Peyer's patch (tissue), 4 donors: ENCODE measurements at places on chromosomes 1 and 21. TPM values are rescaled to one million over a fixed set of nuclear protein-coding genes. Genes with fewer than 3 reads are reported as not detected.

Gene SPRR5
- total RNA-seq: not detected

Gene CYP2J2
- 96.4 TPM for total RNA-seq

- DNase-seq: no peak
Measured at GRCh38 chr21:43908167-43908566, 43.1 kb downstream of the AGPAT3 start.

DNA sequence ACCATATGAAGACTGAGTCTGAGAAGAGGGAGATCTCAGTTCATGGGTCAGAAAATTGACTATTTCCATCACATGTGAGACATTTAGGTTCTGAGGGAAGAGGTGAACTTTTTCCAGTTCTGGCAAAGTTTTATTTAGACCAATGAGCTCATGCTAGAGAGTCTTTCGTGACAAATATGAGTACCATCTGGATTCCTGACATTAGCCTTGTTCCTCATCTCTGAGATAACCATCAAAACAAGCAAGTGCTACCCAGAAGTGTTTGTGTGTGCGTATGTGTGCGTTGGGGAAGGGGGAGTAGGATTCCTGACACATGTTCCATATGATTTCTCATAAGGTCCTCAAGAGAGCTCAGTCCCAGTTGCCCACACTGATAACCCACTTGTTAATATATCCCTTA lies 120.6 kb downstream of the FASLG start:
- no peak for DNase-seq

DNA sequence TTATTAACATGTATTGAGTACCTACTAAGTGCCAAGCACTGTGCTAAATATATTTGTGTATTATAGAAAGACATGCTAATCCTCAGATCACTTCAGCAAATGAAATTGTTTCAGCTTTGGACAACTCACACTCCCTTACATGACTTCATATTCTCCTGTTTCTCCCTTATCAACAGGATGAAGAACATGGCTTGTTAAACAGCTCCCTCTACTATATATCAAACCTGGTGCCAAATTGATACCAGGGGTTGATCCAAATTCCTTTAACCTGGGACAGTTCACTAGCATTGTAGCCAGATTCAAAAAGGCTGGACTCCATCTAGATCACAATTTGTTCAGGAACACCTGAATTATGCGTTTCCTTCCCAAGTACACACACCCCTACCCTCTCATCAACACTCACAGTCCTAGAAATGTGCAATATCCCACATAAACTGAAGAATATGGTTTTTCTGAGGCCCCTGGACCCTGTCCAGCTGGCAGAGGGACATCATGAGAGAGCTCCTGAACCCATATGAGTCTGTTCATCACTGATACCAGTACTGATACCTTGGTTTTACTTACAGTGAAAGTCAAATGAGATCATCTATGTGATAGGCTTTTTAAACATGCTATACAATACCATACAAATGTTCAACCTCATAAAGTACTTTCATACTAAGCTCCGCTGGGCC lies 47.0 kb upstream of the PALMD start:
- no peak for DNase-seq

GRCh38 chr1:183757061-183757460 lies 47.9 kb upstream of the RGL1 start:
- no peak for DNase-seq

DNA sequence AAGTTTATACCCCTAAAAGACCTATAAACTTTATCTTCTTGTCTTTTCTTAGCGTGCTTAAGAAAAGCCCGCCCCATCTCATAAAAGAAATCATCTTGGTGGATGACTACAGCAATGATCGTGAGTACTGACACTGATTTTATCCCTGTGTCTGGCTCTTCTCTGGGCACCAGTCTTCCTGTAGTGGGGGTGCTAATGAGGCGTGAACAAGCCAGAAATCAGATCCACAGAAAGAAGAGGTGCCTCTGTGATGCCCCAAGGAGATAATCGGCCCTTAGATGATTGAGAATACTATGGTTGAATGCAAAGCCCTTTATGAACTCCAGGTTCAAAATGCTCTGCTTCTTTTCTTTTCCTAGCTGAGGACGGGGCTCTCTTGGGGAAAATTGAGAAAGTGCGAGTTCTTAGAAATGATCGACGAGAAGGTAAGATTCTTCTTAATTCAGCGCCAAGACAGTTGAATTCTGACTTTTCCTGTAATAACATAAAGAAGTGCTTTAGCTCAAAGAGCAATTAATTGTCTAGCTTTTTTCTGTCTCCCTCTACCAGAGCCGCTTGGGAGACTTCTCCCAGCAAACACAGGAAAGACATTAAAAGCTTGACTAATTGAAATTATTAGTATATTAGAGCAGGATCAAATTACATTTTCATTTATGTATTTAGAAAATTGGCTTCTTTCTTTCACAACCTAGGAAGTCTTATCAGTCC lies 169.4 kb downstream of the GALNT2 start:
- DNase-seq: no peak

DNA sequence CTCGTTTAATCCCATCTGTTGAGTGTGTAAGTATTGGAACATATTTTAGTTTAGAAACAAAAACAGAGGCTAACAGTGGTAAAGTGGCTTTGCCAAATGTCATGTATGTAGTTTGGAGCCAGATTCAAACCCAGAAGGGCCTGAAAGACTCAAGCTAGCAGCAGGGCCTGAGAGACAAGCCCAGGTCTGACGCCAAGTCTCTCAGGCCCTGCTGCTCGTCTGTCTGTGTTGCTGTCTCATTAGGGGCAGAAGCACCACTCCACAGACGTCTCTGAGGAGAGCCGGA lies 8.3 kb downstream of the CITED4 start:
- no peak for DNase-seq

DNA sequence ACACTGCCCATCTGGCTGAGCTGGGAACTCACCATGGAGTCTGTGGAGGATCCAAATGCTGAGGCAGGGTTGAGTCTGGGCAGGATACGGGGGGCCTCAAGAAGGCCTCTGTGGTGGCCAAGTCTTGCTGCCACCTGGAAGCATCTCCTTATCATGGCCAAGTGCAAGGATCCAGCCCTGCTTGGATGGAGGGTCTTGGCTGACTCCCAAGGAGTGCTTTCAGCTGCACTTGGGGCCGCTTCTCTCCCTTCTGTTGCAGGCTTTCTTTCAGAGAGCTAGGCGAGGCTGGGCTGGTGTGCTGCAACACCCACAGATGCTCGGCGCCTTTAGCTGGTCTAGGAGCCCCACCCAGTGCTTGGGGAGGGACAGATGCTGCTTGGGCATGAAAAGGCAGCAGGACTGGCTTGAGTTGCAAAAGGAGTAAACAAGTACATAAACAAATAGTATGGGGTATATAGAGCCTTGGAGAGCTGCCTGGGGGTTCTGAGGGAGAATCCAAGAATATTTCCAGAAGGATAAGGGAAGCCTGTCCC lies at the start of gene THEM5:
Gene THEM5, minus strand, starts transcription at position 302 of the 533 bp plus-strand sequence. Its CDS starts 147 bp downstream, at position 155.
- DNase-seq: no peak

Gene ATP5PF
- total RNA-seq: 116 TPM

Gene GJC2
- total RNA-seq: 0.88 TPM

Gene FCRL1
- 97.4 TPM for total RNA-seq

- no peak for DNase-seq
Measured at GRCh38 chr1:164093543-164093942, 465.4 kb upstream of the PBX1 start.

Gene PRDM16
- total RNA-seq: 13.2 TPM

Gene DCST1
- not detected for total RNA-seq

Gene SCP2
- total RNA-seq: 208 TPM

Gene MAP10
- total RNA-seq: 3.2 TPM

GRCh38 chr1:109508873-109509175 lies 703 bp downstream of the AMIGO1 start:
- DNase-seq: no peak
